ENCODE measurements at places on chromosomes 5 and 9.

DNA sequence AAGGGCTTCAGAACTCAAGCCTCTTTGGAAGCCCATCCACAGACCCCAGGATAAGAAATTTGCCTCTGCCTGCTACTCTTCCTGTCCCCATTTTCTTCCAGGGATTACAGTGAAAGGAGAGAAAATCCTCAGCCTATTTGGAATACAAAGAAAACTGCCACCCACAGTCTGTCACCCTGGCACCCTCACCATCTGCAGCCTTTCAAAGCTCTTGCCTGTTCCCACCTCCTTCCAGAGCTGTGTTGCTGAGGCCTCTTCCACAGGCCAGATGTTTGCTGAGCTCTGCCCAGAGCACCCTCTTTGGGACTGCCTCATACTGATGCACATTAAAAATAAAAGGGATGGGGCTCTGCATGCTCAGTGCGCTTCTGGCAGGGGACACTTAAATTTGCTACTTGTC is 35.9 kb upstream of the TAF1L start:
- DNase-seq: no peak

DNA sequence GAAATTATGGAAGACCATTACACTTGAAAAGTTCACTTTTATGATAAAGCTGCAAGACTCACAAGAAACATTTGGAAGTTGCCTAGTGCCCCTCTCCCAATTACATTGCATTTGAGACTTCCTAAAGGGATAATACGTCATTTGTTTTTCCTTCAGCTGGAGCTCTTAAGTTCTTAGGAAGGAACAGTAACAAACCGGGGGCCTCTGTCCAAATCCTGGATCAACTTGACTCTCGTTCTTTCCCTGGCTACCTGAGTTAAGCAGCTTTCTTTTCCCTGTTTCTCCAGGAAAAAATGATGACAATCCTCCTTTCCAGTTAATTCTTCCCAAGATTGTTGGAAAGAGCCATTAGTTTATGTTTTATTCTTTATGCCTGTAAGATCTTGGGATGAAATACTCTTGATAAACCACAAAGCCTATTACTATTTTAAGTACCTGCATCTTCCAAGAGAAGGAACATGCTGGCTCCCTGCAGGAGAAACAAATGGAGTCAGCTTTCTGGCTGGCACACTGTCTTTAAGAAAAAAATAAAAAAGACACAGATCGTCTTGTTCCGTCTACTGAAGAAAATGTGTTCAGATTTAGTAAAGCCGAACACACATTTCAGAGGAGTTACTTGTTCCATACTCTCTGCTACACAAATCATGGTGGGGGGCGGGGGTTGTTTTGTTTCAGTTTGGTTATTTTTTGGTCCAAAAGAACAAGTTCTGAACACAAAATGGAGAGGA is 297.9 kb downstream of the EFNA5 start:
- no peak for DNase-seq

GRCh38 chr5:72368271-72368670 is 48.1 kb downstream of the PTCD2 start:
- DNase-seq: no peak

DNA sequence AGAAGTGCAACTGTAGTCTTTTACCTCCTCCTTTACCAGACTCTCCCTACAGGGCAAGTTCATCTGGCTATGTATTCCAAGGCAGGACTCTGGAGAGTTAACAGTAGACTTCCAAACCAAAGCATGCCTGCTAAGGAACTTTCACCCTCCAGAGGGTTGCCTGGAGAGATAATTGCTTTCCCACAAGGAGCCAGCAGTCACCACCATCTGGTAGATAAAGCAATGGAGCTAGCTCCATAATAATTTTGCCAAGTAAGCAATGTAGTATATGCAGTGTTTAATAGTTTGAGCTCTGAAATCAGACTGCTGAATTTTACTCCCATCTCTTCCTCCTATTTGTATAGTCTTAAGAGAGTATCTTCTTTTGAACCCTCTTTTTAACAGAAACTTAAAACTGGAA is 566.8 kb upstream of the PTGER4 start:
- no peak for DNase-seq

DNA sequence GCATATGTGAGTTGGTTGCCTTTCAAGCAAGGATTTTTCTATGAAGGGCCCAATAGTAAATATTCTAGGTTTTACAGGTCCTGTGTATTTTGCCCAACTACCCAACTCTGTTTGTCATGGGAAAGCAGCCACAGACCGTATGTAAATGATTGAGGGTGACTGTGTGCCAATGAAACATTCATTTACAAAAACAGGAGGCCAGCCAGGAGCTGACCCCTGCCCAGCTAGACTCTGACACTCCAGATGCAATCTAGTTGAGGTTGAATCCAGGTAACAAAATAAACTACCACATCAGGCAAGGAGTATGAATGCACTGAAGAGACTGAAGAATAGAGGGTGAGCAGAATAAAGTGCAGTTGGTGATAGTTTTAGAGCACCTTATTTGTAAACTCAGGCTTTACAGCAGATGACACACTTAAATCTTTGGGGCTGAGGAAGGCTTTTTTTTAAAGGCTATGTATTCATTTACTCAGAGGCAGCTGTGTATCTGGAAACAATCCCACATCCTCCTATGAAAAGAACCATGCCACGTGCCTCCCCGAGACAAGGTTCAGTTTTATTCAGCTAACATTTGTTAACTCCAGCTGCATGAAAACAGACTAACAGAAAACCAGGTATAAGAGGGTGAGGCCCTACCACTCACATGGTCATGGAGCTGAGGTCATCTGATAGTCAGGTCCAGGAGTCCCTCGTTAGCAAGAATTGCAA is 60.7 kb downstream of the SLC1A1 start:
- no peak for DNase-seq

DNA sequence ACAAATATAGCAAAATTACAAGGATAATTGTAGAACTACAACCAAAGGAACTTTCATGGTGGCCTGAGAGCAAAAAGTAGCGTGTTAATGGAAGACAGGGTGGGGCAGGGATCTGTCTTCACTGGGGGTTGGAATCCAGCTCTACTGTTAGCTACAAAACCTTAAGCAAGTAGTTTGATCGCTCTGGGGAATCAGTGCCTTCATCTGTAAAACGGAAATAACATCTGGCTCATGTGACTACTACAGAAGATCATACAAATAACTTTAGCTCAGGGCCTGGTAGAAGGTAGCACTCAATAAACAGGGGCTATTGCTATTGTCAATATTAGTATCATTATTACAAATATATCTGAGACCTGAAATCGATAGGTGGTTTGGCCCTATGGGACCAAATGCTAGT is 40.4 kb downstream of the ZNF608 start:
- no peak for DNase-seq

DNA sequence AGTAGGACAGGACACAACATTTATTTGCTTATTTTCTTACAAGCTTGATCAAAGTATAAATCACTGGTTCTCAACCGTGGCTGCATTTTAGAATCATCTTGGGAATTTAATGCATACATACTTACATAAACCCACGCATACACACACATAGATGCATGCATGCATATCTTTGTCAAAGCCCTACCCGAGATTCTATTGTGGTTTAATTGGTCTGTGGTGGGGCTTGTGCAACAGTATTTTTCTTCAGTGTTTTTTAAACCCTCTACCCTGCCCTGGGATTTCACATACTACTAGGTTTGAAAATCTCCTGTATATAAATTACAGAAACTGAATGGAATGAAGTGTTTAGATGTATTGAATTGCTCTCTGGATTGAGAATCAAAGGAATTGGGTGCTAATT is 1166.2 kb downstream of the MAT2B start:
- no peak for DNase-seq

GRCh38 chr5:68114378-68115040 is 101.0 kb upstream of the PIK3R1 start:
- DNase-seq: no peak

- DNase-seq: no peak
Measured at GRCh38 chr9:18639911-18640310, 166.0 kb downstream of the ADAMTSL1 start.

DNA sequence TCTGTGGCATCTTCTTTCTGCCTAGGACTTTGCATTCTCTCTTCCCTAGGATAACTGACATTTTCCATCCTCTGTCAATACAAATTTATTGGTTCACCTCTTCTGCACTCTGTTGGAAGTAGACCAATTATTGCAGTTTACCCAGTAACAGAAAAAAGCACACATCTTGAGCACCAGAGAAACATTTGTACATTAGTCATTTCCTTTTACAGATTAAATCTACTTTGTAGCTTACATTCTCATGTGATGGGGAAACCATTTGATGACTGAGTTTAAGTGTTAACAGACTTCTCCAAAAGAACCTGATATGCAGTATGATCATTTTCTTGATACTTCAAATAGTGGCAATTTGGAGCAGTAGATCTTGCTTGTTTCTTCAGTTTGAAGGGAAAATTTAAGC is 1098.8 kb downstream of the DTWD2 start:
- no peak for DNase-seq

- DNase-seq: no peak
Measured at GRCh38 chr9:133713150-133713959, 24.8 kb downstream of the SARDH start.

DNA sequence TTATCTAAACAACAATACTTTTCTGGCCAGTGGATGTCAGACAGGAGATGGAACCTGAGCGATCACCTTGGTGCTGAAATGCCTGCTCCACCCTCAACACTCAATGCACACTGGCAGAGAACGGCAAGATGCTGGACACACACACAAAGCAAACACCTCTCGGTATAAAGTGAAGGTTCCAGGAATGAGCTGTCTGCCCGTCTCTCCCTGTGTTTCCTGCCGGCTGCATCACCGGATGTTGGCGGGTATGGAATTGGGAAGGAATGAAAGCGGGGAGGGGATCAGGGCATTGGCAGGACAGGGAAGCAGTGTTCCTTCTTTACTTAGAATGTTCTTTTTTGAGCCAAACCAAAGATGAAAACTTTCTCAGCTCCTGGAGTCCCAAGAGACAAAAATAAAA is 59.2 kb downstream of the MED10 start:
- no peak for DNase-seq

- DNase-seq: no peak
Measured at GRCh38 chr5:68953875-68954617, 139.8 kb upstream of the SLC30A5 start.

DNA sequence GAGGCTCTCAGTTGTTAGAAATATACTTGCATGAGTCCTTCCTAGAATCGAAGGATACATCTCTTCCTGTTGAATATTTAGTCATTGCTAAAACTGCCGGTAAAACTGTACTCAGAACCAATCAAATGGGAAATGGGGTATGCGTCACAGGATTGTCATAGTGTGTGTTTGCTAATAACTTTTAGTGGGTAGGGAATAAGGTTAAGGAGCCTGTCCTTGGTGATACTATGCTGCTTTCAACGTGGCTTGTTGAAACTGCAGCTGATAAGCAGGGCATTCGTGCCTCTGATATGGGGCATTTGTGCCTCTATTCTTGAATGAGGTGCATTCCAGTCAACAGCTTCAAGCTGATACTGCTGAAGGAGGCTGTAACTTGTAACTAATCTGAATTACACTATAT is 26.6 kb downstream of the HABP4 start:
- no peak for DNase-seq

DNA sequence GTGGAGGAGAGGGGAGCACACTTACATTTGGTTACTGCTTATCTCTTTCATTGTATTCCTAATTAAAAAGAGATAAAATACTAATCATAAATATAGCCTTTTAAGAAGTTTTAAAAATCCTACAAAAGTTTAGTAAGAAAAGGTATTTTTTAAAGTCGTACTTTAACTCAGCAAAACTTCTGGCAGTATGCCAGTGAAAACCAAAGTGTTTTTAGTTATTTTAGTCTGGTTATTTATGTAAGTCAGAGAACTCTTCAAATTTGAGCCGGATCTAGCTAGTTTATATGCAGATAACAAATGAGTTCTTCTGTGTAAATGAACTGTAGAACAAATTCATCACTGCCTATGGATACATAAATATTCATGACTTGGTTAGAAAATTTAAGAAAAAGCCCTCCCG is 36.5 kb upstream of the ANKDD1B start:
- DNase-seq: no peak

DNA sequence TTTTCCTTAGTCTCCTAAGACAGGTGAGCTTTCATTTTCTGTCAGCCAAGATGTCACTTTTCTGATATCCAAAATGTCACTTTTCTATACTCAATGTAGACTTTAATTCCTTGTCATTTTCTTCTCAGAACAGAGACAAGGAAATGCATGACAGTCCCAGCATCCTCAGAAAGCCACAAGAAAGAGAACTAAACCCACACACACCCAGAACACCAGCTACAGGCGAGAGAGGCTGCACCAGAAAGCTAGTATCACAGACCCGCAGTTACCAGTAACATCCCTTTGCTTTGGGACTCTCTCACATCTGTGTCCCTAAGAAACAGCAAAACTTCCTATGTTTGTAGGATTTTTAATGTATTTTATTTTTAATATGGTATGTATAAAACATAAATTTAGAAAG is 17.1 kb downstream of the TRMO start:
- DNase-seq: peak; percentile 54

DNA sequence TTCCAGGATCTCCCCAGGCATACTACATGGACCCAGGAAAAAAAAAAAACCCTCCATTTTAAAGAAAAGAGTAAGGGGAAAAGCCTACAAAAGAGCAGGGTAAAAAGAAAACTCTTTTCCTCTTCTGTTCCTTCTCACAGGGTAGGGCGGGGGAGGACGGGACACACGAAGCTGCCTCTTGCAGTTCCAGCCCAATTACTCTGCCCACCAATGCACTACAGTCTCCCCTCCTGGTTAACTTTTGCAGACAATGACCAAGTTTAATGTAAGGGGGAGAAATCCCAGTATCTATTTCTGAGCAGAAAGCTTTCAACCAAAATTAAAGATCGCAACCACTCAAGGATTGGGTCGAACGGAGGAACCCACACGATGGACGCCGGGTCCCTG is 1.3 kb downstream of the BRD3 start:
- no peak for DNase-seq

- DNase-seq: no peak
Measured at GRCh38 chr9:16221822-16222547, 648.5 kb downstream of the BNC2 start.

GRCh38 chr5:111641533-111642233 is 115.3 kb downstream of the NREP start:
- DNase-seq: no peak

DNA sequence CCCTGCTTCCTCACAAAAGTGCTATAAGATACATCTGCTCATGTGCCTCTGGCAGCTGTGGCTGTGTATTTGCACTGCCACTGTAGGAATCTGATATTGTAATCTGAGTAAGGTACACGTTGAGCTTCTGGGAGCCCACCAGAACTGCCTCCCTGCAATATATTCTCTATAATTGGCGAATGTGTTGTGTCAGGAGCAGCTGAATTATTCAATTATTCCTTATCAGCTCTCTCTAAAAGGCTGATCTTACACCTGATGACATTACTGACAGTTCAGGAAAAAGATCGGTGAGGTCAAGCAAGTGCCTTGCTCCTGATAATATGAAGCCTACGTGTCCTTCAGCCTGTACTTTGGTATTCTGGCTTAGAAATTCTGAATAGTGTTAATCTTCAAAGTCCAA is 1015.0 kb downstream of the CDH9 start:
- no peak for DNase-seq

DNA sequence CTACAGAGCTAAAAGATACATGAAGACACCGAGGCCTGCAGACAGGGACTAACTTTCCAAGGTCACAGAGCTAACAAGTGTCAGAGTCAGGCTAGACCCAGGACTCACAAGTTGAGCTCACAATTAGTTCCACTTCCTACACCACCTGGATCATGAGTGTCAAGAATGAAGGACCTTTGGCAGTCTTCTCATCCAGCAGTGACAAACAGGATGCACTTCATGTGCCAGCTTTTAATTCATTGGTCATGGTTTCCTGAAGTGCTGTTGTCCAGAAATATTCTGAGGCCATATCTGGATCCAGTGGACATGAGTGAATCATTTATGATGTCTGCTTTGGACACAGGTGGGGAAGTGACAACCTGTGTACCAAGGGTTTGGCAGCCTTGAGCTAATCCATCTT is 77.4 kb downstream of the KCNIP1 start:
- DNase-seq: no peak

All from activated gamma-delta T cell treated with Interleukin-2 at 50 U/mL for 16 hours (primary cell).